ENCODE measurements at places on chromosomes 3 and 15.
A peak's percentile ranks its signal among the peaks of the same experiment; 100 is the strongest.

DNA sequence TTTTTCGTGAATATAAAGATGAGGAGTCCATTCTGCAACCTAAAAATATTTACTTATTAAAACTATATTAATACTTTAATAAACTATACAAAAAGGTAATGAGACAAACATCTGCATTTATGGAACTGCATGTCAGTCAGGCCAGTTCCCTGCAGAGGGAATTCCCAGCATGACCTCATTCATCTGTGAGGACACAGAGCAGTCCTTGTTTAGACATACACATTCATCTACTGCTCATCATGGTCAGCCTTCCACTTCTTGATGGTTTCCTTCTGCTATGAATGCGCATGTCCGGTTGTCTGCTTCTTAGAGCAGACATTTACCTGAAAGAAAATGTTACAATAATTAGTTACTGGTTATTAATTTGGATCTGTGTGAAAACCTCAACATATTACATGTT lies 3.3 kb upstream of the ACTR8 start:
- DNase-seq = no peak

GRCh38 chr3:63240381-63240902 lies 37.7 kb upstream of the SYNPR start:
- DNase-seq = no peak

GRCh38 chr3:56787784-56788256 lies 13.9 kb downstream of the ARHGEF3 start:
- DNase-seq = no peak

DNA sequence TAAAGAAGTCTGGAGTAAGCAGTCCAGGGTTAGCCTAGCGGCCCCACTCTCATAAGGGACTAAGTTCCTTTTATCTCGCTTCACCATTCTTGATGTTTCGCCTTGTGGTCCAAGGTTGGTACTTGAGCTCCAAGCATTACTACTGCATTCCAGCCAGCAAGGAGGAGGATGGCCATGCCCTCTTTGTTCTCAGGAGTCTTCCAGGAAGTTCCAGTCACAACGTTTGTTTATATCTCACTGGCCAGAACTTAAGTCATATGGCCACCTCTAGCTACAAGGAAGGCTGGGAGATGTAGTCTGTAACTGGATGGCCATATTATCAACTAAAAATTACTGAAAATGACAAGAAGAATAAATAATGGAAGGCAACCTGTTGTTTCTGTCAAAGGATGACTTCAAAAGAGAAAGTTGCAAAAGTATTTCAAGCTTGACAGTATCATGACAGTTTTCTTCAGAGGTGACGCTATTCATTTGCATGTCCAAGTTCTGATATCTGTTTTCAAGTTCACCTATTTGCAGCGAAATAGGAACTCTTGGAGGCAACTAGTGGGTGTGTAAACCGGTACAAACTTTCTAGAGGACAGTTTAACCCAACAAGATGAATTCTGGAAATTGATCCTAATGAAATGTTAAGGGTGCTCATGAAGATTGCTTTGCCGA lies 118.6 kb downstream of the PGPEP1L start:
- DNase-seq = peak; percentile 87

- DNase-seq = peak; percentile 7
These were observed 663.7 kb downstream of the AGBL1 start for GRCh38 chr15:86743283-86743903.

GRCh38 chr3:67601385-67601784 lies 53.0 kb downstream of the SUCLG2 start:
- no peak for DNase-seq

Measured in H4 (cell line).